MM.1S (cell line): ENCODE measurements at places on chromosomes 5 and 9.
A peak's percentile ranks its signal among the peaks of the same experiment; 100 is the strongest.

- peak; percentile 10 for DNase-seq
Observed at GRCh38 chr9:92669527-92669889, 423 bp downstream of the IPPK start.

- DNase-seq, result no peak
Observed at GRCh38 chr5:39201781-39202596, 17.4 kb downstream of the FYB1 start.

GRCh38 chr9:4620057-4620765 is 41.9 kb upstream of the PLPP6 start:
- DNase-seq, result no peak

DNA sequence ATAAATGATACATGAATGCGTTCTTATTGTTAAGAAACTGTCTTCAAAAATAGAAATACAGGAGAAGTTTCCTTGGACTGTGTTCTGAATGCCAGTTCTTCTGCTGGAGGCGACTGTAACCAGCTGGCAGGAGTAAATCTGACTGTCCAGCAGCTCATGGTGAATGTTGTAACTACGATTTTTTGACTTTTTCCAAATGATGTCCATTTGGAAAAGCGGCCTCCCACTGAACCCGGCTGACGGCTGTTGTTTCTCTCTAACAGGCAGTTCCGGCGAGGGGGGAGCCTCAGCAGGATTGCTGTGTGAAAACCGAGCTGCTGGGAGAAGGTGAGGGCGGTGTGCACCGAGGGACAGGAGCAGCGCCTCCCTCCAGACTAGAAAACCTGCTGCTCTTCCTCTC is 91.9 kb downstream of the EHMT1 start:
- DNase-seq, result no peak

DNA sequence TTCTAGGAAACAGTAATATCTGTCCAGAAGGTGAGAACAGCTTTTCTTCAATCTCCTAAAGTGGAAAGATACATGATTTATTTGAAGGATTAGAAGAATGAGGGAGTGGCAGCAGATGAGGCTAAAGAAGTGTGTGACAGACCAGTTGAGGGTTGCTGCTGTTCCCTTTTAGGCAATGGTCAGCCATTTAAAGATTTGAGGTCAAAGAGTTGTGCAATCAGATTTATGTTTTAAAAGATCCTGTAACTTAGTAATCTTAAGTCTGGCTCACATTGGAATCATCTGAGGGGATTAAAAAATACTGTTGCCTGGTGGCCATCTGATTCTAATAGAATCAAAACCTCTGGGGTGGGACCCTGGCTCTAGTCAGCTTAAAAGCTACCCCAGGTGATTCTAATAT is 4.3 kb upstream of the SGCD start:
- no peak for DNase-seq

DNA sequence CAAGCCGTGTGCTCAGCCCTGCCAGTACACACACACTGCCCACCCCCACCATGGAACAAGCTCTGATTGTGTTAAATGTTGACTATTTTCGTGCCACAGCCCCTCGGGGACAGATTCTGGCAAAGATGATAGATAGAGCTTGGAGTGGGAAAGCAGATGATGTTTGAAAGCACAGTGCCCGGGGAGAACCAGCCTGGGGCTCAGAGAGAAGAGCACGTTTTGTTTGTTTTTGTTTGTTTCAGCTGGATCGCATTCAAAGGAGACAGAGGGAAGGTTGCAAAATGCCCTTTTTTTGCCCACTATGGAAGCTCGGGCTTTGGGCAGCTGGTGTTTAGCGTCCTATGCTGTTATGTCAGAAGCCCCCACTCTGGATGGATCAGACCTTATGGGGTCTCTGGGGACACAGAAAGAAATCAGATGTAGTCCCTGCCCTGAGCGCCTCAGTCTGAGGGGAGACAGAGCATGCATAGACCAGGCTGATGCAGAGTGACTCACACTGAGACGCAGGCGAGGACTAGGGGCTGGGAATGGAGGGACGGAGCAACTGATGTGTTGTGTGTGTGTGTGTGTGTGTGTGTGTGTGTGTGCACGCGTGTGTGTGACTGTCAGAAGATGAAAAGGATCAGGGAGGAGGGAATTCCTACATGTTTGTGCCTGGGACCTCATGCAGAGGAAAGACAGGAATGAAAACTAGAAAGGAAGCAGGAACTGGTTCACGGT is 229.7 kb downstream of the MELK start:
- no peak for DNase-seq

DNA sequence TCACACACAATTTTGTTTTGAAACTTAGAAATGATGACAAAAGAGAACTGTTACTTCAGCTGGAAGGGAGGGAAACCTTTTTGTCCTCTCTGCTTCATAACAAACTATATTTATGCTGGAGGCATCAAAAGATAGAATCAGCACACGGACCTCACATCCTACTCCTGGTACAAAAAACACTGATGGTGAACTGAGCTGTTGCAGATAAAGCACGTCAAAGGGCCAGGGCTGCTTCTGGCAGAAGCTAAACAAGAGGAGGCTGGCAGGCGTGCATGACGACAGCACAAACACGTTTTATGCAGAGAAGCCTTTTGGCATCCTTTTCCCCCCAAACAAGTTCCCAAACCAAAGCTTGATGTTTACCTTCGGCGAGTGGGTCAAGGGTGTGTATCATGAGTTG is 169.6 kb downstream of the SLC24A2 start:
- no peak for DNase-seq

- no peak for DNase-seq
Observed at GRCh38 chr9:76926324-76926741, 20.4 kb upstream of the PRUNE2 start.

DNA sequence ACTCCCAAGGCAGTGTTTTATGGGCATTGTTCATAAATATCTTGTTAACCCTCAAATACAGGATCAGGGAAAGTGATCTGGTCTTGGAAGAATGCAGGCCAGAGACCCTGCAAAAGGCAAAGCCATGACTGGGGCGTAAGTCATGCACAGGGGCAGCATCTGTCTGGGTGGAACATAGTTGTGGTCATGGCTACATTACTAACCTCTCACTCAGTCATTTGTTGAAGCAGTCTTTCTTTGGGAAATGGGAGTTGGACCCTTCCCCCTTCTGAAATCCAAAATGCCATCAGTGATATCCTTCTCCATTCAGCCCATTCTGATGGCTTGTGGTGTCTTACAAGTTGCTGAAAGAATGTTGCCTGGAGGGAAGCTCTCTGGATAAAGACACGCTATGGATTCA is 68.1 kb downstream of the GDNF start:
- no peak for DNase-seq

DNA sequence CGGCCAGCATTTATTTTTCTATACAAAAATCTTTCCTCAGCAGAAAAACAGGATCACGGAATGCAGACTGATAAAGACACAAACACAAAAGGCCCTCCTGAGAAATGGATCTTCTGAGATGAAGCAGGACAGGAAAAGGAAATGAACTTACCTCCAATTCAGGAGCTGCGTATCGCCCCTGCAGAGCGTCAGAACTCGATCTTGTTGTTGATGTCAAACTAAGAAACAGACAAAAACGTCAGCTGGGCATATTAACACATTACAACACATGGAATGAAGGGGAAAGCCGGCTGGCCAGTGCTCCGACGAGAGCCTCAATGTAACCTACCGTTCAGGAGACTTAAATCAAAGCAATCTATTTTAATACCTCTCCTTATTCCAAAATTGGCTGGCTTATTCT is 105.1 kb downstream of the SERINC5 start:
- DNase-seq, result no peak

DNA sequence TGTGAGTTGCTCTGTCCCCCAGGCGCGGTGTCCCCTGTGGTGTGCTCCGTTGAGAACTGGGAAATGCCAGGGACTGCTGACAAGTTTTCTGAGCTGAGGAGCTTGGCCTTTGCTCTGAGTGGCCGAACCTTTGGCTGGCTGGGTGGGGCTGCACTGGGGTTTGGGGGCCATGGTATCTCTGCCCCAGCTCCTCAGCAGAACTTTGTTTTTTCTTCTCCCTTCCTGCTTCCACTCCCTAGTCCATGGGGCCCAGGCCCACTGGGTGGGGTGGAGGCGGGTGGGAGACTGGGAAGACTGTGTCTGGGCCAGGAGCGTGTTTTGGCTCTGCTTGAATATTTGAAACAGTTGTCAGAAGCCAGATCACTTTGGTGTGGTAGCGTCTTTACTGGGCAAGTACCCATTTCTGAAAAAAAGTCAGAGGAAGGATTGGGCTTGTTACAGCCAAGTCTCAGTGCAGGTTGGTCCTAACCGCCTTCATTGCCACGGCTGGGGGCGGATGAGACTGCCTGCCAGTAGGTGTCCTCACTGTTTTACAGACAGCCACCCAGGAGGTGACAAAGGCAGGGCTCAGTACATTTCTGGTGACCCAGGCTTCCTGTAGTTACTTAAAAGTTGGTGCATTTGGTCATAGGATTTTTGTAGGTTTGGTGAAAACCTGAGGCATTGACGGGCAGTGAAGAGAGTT is 92.7 kb downstream of the DAB2IP start:
- no peak for DNase-seq

- peak; percentile 2 for DNase-seq
Observed at GRCh38 chr5:109063223-109063622, 315.5 kb downstream of the FER start.

GRCh38 chr5:180486636-180487149 is 7.5 kb upstream of the CNOT6 start:
- no peak for DNase-seq

DNA sequence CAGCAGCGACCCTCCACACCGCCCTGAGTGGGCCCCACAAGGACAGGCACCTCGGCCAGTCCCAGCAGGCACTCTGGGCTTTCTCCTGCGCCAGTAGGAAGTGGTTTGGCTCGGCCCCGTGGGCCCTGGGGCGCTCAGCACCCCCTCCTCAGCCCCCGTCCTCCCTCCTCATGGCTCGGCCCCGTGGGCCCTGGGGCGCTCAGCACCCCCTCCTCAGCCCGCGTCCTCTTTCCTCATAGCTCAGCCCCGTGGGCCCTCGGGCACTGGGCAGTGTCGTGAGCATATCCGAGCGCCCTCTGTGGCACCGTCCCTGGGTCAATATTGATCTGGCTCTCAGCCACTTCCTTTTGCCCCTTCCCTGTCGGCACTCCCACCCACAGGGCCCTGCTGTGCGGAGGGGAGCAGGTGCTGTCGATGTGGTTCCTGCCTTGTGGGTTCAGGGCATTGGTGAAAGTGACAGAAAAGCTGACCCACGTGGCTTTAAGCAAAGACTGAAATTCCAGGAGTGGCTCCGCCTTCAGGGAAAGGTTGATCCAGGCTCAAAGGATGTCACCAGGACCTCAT is 5.5 kb upstream of the SCGB3A1 start:
- no peak for DNase-seq

- peak; percentile 93 for DNase-seq
Observed at GRCh38 chr5:177455036-177455660, 8.5 kb downstream of the PRR7 start.

- DNase-seq, result no peak
Observed at GRCh38 chr5:94540856-94541494, 77.4 kb downstream of the KIAA0825 start.

- DNase-seq, result no peak
Observed at GRCh38 chr9:70488793-70489105, 74.3 kb upstream of the KLF9 start.

DNA sequence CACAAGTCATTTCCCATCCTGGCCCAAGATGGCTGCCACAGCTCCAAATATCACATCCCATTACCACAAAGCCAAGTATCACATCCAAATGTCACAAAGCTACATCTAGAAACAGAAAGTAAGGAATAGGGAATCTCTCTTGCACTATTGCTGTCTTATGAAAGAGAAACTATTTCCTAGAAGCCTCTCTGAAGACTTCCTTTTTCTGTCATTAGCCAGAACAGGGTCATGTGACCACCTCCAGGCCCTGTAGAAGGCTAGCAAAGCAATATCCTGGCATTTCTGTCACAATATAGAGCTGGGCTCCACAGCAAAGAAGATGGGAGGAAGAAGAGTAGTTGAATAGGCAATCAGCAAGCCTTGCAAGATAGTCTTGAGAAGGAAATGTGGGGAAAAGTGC is 99.2 kb downstream of the SH3TC2 start:
- DNase-seq, result peak; percentile 38

- DNase-seq, result no peak
Observed at GRCh38 chr9:92774274-92774673, 9.6 kb upstream of the BICD2 start.

- DNase-seq, result no peak
Observed at GRCh38 chr9:90307167-90307833, 335.3 kb downstream of the DIRAS2 start.

DNA sequence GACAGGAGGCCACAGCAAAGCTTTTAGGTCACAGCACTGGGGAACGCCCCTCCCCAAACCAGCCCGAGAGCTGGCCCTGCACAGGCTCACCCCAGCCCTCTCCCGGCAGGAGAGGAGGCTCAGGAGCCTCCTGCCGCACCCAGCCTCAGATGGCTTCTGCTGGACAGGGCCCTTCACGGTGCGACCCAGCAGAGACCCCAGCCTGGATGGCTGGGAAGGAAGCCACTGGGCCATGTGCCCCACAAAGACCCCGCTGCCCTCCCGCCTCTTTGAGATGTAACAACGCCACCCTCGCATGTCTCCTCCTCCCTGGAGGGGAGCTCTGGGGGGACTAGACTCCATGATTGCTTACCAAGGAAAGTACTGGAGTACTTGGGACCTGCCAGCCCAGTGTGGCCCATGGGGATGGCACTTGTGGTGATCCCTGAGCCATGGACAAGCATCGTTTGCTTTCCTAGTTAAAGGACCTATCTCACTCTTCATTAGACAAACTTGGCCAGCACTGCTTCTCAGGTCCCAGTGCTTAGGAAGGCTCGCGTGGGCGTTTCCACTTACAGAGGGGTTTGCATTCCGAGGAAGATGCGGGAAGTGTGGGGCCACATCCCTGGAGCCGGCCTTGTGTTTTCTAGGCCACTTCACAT is 9.0 kb downstream of the MYMK start:
- no peak for DNase-seq

- no peak for DNase-seq
Observed at GRCh38 chr5:141800617-141801016, 77.6 kb downstream of the PCDH1 start.

- DNase-seq, result peak; percentile 86
Observed at GRCh38 chr5:76082772-76083554, at the start of gene SV2C. SV2C (plus strand) TSS chr5:76083383; CDS start chr5:76131751, 48,368 bp downstream.

DNA sequence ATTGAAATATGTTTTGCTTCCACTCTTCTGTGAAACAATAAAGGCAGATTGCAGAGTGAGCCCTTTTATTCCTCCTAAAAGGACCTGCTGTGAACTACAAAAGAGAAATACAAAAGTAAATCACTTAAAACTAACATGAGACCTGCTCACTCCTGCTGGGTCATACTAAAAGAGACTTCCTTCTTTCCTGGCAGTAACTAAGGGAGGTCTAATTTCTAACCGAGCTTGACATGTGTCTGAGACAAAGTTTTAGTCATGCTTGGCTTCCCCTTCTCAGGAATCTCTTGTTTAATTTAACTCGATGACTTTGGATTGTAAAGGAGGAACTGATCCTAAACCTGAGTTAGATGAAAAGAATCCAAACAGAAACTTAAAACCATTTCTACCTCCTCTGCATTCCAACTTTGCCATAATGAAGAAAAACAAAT is 86.4 kb upstream of the CDH6 start:
- no peak for DNase-seq

DNA sequence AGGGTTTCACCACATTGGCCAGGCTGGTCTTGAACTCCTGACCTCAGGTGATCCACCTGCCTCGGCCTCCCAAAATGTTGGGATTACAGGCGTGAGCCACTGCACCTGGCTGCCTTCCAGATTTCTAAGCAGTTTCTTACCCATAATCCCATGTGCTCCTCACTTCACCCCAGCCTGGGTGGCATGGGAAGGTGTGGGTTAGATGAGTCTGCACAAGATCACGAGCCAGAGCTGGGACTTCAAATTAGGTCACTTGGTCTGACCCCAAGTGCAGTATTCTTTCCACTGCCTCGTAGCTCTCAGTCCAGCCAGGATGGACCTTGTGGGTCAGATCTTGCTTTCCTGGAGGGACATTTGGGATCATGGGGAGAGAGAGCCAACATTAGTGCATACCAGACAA is 37.5 kb upstream of the STRBP start:
- DNase-seq, result no peak

- DNase-seq, result peak; percentile 25
Observed at GRCh38 chr5:142316051-142316450, 8.8 kb downstream of the SPRY4 start.
